ENCODE measurements at places on chromosomes 7 and 10. TPM values are rescaled to one million over a fixed set of nuclear protein-coding genes. Genes with fewer than 3 reads are reported as not detected.
A peak's percentile ranks its signal among the peaks of the same experiment; 100 is the strongest.

DNA sequence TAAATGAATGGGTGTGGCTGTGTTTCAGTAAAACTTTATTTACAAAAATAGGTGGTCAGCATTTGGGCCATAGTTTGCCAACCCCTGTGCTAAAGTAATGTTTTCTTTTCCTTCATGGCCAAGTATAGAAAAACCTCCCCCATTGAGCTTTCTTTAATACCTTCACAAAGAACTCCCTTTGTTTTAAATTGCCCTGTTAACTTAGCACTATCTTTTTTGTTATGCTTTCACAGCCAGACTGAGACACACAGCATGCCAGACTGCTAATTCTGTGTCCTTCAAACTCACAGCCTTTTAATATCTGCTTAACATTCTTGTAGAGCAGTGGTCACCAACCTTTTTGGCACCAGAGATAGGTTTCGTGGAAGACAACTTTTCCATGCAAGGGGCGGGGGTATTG is 78.0 kb downstream of the GFRA1 start:
- DNase-seq = no peak

DNA sequence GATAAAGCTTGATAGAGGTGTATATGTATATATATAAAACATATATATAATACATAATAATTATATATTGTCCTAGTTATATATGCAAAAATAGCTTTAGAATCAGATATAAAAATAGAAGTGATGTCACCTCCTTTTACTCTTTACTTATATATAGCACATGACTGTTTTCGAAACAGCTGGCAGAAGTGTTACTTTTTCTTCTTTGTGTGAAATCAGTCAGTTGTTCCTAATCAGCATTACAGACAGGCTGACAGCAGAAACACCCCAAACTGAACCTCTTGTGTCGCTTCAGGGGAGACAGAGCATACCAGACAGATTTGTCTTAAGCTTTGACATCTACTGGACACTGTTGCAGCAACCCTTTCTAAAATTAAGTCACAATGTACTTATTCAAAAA is 684.9 kb upstream of the CELF2 start:
- no peak for DNase-seq

DNA sequence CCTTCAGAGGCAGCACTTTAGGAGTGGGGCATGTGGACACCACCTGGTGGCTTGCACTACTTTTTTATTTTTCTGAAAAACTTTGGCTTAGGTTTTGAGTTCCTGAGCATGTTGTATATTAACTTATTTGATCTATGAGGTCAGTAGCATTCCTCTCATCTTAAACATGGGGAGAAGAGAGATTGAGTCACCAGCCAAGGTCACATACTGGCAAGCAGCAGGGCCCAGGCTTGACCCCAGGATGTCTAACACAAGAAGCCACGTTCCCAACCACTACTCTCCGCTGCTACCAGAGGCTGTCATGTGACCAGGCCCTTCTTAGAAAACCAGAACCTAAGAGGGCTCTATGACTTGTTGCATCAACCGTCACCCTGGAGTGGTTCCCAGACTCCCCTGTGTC is 210.3 kb upstream of the GPR26 start:
- DNase-seq = no peak

GARIN1A gene
- 1.2 TPM for total RNA-seq

VENTX gene
- not detected for total RNA-seq

- DNase-seq = no peak
Observed at GRCh38 chr10:61921143-61921542, 19.6 kb downstream of the ARID5B start.

DNA sequence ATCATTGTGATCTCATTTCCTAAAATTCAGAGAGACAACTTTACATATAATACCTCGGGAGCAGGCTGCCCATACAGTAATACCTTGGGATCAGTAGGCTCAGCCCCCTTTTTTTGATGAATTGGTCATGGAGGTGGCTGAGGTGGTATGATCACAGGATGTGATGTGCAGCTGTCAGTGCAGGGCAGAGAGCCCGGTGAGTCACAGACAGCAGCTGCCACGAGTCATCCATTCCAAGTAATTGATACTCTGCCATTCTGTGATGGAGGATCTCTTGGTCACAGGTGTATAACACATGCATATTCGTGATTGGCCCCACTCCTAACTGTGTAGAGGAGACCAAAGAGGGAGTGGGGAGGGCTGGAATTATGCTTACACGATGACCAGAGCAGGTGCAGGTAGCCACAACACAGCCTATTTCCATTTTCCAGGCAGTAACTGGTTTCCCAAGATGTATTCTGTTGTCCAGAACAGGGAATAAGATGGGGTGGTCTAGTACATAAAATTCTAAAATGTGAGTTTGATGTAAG is 14.1 kb downstream of the NRCAM start:
- DNase-seq = peak; percentile 71

PDK4 gene
- 1.8 TPM for total RNA-seq

DNA sequence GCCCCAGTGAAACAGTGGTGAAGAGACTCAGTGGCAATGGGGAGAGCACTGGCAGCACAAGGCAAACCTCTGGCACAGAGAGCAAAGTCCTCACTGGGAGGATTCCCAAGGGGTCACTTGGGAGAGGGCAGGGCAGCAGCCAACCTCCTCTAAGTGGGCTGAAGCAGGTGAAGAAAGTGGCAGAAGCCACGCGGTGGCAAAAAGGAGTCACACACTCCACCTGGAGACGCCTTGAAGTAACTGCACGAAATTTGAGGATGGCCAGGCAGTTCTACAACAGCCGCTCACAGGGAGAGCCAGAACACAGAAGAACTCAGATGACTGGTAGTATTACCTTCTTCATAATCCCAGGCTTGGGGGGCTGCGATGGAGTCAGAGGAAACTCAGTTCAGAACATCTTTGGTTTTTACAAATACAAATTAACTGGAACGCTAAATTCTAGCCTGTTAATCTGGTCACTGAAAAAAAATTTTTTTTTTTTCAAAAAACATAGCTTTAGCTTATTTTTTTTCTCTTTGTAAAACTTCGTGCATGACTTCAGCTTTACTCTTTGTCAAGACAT is 574 bp upstream of the IL6 start:
- DNase-seq = peak; percentile 77

DNA sequence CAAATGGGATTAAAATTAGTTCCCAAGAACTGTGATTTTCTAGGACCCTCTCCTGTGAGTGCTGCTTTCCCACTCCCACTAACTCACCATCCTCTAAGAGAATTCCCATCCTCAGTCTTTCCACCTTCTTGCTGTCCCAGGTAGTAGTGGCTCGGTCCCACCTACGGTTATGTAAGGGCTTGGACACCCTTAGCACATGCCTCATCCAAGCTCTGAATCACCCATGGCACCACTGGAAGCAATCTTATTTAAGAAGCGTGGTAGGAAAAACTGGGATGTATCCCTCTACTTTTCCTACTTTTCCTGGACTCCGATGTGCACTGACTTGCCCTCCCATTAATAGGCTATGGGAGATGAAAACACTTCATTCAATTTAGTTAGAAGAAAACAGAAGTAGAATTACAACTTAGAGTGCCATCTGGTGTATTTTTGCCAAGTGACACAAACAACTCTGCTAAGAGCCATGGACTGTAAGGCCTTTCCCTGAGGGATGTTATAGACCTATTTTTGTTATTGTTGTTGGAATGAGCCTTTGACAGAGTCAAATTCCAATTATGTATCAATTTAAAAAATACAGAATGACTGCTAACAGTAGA is 13.7 kb upstream of the ANKRD22 start:
- peak; percentile 27 for DNase-seq

C10orf62 gene
- total RNA-seq = not detected

GRCh38 chr10:73357166-73357565 is 1.5 kb downstream of the CFAP70 start:
- DNase-seq = no peak

GRCh38 chr10:72274730-72275350 is 1.1 kb downstream of the DDIT4 start:
- peak; percentile 74 for DNase-seq

DNA sequence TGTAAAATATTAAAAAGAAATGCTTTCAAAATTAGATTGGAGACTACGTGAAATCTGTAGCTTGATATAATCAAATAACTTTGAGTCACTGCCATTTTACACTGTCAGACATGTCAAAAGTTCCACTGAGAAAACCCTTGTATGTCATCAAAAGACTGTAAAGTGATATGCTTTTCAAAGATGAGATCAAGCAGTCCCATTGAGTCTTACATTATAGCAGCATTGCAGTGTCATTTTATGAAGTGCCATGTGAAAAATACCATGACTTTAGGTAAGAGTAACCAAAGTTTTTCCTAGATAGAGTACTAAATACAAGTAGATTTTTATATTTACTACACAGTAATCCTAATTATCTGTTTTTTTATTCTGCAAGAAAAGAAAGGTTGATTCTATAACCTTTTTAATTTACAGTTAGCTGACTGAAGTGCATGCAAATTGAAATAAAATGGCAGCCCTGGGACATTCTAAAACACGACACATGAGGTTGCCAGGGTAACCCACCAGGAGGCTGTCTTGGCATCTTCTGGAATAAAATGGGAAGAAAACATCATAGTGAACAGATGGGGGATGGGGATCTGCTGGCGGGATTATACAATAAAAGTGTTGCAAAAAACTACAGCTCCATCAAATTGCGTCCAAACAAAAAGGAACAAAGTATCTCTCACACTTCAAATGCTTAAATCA is 91.3 kb upstream of the TMEM106B start:
- DNase-seq = no peak
